Activated T-cell treated with anti-CD3 and anti-CD28 coated beads for 24 hours (primary cell): ENCODE measurements at places on chromosomes 5 and 9.

GRCh38 chr5:68730979-68731654, 362.7 kb upstream of the SLC30A5 start:
- DNase-seq: no peak

GRCh38 chr5:142104491-142104890, 4.1 kb upstream of the NDFIP1 start:
- no peak for DNase-seq

DNA sequence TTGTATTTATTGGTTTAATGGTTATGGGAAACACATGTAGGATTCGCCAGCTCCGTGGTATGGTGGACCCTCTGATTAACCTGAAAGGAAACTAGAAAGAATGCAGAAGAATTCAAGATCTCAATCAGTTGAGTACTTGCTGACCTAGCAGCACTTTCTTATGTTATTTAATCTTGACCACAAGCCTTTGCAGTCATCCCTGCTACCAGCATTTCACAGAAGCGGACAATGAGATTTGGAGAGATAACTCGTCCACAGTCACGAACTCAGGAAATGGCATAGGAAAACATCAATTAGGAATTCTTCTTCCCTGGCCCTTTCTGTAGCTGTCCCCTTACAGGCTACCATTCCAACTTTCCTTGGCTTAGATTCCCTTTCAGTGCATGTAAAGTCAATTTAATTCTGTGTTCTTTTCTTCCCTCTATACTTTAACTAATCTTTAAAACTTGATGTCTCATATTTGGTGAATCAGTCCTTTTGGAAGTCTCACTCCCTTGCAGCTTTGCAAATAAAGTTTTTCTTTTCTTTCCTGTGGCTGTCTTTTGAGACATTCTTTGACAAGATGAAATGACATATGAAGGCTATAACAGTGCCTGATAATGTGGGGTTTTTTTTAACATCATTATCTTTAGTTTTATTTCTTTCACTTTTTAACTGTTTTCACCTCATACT, 1.3 kb upstream of the SLC44A1 start:
- DNase-seq: no peak

GRCh38 chr9:89543111-89543510, 45.2 kb upstream of the SEMA4D start:
- DNase-seq: no peak

DNA sequence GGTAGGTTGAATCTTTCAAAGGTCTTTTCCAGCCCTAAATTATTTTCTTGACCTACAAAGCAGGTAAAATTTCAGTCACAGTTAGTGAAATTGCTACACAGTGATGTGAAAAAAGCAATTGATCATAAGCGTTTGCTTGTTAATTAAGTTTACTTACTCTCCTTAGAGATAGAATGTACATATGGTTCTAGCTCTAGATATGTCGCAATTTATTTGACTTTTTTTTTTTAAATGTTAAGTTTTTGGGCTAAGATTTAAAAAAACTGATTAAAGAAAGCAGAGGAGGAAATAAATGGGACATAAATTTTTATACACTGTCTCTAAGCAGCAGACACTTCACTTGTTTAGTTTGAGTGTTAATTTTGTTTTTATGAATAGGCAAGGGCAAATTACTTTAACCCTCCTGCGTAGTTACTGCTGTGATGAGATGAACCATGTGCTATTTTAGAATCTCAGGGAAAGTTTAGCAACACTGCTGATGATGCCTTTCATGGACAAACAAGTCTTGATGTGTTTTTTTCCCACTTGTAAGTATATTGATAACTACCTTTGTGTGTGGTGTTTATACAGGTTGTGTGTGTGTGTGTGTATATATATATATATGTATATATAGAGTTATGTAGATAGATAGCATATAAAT, 38.3 kb upstream of the FAM120AOS start:
- no peak for DNase-seq
